ENCODE measurements at places on chromosomes 6 and 20. TPM values are rescaled to one million over a fixed set of nuclear protein-coding genes. Genes with fewer than 3 reads are reported as not detected.

LGSN gene
- not detected for total RNA-seq

HTR1E gene
- total RNA-seq: not detected

LTA gene
- 328 TPM for total RNA-seq

UST gene
- 0.89 TPM for total RNA-seq

MED20 gene
- 19.8 TPM for total RNA-seq

XKR7 gene
- 0.04 TPM for total RNA-seq

UBR2 gene
- 18.7 TPM for total RNA-seq

MYH7B gene
- total RNA-seq: 0.33 TPM

MICA gene
- total RNA-seq: 11.3 TPM

ESR1 gene
- total RNA-seq: 0.45 TPM

BTN1A1 gene
- 0.14 TPM for total RNA-seq

HLA-F gene
- total RNA-seq: 181 TPM

SLC25A27 gene
- total RNA-seq: 1.5 TPM

LINC00237 gene
- total RNA-seq: not detected

CCNC gene
- total RNA-seq: 80.5 TPM

CYP39A1 gene
- total RNA-seq: not detected

SLPI gene
- total RNA-seq: not detected

RNF217 gene
- total RNA-seq: 0.12 TPM
